ENCODE measurements at places on chromosomes 7 and 10.

DNA sequence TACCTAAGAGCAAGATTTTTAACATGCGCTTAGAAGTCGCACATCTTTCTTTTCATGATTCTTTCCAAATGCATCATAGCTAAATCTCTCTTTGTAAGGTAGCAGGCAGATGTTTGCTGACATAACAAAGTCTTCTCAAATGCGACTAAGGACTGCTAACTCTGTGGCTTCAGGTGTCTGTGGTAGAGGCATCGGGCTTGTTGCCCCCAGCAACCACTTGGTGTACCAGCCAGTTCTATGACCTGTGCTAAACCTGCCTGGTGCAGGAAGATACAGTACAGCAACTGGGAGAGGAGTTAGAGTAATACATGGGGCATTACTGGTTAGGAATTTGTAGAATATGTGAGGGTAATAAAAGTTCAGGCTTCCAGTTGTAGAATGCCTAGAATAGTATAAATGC, 654.1 kb downstream of the NRG3 start:
- DNase-seq = no peak

GRCh38 chr10:43294892-43295291, 28.0 kb upstream of the RASGEF1A start:
- DNase-seq = no peak

GRCh38 chr7:131532570-131533091, 23.8 kb downstream of the PODXL start:
- DNase-seq = no peak

DNA sequence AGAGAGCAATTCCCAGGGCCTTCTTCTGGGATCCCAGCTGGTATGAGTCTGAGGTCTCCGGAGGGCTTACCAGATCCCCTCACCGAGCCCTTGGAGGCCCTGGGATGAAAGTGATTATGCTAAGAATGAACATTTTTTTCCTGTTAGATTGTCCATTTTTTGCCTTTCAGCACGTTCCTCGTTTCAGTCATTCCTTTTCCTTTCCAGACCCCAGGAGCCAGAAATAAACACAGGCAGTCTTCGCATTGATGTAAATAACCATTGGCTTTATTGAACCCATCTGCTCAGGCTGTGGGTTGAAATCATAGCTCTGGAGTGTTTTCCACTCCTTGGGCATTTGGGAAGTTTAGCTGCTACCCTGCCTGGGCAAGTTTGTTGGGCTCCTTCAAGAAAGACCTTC, 320.9 kb upstream of the AUTS2 start:
- DNase-seq = no peak

DNA sequence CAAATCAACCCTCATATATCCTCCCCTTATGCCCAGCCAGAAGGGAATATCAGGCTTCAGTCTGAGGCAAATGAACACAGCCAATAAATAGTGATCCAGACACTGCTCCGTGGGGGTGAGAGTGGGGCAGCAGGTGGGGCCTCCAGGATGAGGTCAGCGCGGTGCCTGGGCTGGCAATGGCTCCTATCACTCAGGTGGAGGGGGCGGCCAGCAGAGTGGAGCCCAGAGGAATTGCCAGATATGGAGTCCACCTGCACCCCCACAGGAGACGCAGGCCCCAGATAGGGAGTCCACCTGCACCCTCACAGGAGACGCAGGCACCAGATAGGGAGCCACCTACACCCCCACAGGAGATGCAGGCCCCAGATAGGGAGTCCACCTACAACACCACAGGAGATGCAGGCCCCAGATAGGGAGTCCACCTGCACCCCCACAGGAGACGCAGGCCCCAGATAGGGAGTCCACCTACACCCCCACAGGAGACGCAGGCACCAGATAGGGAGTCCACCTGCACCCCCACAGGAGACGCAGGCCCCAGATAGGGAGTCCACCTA, 78.0 kb upstream of the PPP2R2D start:
- DNase-seq = no peak

GRCh38 chr7:48876087-48876486, 48.3 kb upstream of the CDC14C start:
- no peak for DNase-seq

- no peak for DNase-seq
Measured at GRCh38 chr10:61408105-61408504, 45.1 kb downstream of the TMEM26 start.

DNA sequence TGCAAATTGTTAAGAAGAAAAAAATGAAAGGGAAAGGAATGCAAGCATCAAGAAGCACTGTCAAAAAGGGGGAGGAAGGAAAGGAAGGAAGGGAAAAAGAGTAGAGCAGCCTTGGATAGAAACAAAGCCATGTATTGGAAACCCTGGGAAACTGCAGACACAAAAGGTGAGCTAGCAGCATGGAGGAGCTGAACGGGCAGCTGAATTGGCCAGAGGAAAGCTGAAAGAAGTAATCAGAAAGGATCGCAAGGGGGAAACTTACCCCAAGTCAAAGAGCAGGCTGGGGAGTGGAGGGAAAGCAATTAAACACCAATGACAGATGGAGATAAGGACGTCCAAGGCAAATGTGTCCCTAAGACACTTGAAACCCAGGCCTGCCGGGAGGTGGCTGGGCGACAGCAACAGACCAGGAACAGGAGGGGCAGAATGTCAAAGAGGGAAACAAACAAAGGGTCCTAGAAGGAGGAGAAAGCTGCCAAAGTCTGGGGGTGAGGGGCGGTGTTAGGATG, 93.8 kb upstream of the SVIL start:
- DNase-seq = no peak

GRCh38 chr10:7410862-7411670, at the start of gene SFMBT2:
Gene SFMBT2 (minus strand): TSS chr10:7411034. CDS start chr10:7381898, 29,136 bp downstream.
- peak; percentile 43 for DNase-seq

DNA sequence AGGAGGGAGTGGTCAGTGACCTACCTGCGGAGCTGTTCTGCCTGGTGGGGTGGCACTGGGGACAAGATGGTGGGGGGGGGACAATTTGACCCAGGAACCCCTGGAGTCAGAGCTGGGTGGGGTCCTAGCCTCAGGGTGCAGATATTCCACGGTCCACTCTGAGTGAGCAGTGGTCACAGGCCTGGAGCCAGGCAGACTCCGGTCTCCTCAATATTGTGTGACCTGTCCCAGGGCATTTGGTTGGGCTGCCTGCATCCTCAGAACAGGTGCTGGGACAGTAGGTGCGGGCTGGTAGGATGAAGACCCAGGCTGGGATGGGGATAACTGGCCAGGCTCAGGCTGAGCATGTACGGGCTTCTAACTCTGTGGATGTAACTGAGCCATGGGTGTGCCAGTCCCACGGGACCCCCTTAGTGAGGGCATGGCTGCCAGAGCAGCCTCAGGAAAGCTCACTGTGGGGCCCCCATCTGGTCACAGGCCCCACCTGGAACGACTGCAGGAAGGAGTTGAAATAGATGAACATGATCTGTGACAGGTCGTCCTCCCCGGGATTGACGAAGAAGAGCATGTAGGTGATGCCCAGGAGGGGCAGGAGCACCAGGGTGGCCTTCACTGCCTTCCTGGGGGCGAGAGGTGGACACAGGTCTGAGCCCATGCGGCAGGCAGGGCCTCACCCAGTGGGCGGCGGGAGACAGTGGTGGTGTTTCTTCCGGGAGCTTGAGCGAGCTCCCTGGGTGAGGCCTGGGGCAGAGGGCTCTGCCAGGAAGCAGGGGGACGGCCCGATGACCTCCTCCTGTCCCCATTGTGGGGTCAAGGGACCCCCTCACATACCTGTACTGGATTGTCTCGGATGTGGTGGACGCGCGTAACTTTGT, 26.9 kb downstream of the CRHR2 start:
- DNase-seq = no peak

GRCh38 chr7:106335814-106336213, 51.0 kb upstream of the NAMPT start:
- DNase-seq = no peak

GRCh38 chr10:3861795-3862194, 76.8 kb upstream of the KLF6 start:
- no peak for DNase-seq

- no peak for DNase-seq
Measured at GRCh38 chr7:121932768-121933167, 59.8 kb downstream of the PTPRZ1 start.

GRCh38 chr7:80794631-80795573, 123.9 kb downstream of the SEMA3C start:
- DNase-seq = no peak

GRCh38 chr10:110750931-110751330, 106.8 kb downstream of the RBM20 start:
- DNase-seq = no peak

- no peak for DNase-seq
Measured at GRCh38 chr10:49653273-49653929, 26.1 kb upstream of the C10orf53 start.

GRCh38 chr7:127704211-127704610, 52.2 kb downstream of the SND1 start:
- DNase-seq = no peak

DNA sequence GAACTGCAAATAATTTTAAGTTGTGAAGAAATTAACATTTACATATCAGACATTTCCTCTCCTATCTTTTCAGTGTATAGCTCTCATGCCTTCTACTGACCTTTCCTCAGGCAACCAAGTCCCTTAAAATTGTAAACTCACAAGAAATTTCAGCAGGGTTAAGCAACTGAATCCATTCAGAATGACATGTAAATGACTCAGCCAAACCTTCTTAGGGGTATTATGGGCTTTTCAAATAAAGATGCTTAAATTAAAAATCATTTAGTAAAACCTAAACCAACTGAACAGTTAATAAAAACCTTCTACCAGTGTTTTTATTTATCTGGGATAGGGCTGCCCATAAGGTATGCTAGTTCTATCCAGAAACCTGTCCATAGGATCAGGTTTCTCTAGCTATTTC, 20.7 kb downstream of the WAPL start:
- no peak for DNase-seq

DNA sequence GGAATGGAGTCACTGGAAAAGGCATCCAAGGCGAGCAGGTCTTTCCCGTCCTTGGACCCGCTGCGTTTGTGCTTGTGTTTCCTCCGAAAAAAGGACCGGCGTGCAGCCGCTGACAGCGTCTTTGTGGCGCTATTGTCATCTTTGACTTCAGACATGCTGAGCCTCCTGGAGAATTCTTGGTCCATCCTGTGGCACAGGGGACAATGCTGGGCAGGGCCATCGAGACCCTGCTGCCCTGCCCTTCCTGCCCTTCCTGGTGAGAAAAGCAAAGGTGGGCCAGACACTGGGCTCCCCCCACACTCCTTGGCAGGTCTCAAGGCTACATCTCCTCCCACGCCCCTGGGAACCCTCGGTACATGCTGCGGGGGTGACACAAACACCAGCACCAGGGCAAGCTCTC, 120.9 kb downstream of the DLG5 start:
- no peak for DNase-seq

DNA sequence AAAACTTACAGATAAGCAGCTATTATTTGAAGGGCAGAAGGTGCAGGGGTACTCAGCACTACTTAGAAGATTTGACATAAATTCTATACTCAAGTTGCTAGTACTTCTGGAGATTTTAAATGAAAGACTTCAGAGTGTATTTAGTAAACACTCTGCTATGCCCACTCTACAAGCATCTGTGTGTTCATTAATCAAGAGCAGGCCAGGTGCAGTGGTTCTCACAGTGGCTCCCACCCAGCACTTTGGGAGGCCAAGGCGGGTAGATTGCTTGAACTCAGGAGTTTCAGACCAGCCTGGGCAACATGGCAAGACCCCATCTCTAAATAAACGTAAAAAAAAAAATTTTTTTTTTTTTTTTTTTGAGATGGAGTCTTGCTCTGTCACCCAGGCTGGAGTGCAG, 38.9 kb upstream of the TOMM7 start:
- no peak for DNase-seq

- DNase-seq = no peak
Measured at GRCh38 chr10:72808001-72808400, 85.5 kb upstream of the OIT3 start.

DNA sequence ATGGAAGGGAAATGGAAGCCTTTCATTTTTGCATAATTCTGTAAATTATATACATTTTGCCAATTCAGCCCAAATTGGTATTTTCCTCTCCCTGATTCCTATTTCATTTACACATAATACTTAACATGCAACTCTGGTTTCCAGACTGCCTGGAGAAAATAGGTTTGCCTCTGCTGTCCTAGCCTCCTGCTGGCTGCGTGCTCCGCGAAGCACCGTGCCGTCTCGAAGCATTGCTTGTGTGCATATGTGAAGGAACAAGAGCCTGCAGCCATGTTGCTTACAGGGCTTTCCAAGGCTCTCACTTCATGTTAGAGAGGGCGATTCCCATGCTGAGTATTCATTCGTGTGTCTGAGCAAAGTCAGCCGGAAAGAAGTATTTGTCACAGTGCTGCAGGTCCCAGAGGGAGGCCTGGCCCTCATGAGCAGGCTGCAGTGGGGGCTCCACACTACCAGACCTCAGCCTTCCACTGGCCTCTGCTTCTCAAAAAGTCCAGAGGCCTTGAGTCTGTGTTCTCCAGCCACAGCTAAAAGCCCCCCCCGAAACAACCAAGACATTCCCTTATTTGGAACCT, 66.5 kb downstream of the CLRN3 start:
- no peak for DNase-seq

- no peak for DNase-seq
Measured at GRCh38 chr10:97587183-97587582, 2.3 kb upstream of the C10orf62 start.

- no peak for DNase-seq
Measured at GRCh38 chr7:23161482-23161881, 20.4 kb upstream of the NUP42 start.

DNA sequence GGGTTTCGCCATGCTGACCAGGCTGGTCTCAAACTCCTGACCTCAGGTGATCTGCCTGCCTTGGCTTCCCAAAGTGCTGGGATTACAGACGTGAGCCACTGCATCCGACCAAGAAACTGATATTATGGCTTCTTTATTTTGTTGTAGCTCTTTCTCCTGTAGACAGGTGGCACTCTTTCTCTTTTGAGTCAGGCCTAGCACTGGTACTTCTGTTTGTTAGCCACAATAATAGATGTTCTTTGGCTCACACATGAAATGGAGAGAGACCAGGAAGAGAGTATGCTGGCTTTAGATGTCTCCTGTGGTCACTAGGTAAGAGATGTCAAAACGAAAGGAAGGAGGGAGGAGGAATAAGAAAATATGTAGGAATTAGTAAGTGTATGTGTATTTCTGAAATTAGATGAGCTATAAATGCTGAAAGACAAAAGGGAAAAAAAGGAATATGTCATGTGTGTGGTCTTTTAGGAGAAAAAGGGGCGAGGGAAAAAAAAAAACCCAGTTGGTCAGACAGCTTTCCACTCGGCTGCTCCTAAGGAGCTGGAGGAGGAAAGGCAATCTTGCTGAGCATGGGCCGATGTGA, 78.7 kb downstream of the CLEC2L start:
- no peak for DNase-seq

DNA sequence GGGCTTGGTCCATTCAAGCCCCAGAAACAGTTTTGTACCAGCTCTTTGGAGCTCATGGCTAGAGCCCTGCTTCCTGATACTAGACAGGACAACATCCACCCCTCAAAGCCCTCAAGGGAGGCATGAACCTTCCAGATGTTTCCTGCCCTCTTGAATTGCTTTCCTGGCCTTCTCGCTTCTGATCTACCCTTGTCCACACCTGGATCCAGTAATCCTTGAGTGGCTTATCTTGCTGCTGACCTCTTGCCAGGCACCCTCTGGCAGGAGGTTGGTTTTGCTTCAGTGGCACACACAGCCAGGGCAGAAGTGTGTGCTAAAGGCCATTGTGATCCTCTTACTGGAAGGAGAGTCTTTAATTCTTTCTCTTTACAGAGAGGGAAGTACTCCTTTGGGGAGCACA, 495.8 kb downstream of the PLXNA4 start:
- DNase-seq = no peak

GRCh38 chr7:149732611-149733010, 40.8 kb downstream of the ZNF467 start:
- no peak for DNase-seq

- no peak for DNase-seq
Measured at GRCh38 chr7:1854866-1855724, 185.0 kb downstream of the ELFN1 start.

GRCh38 chr10:14687340-14687739, 87.4 kb downstream of the FAM107B start:
- no peak for DNase-seq
